ENCODE measurements at places on chromosomes 3 and 15.

GRCh38 chr15:57390583-57390982 is 14.3 kb downstream of the CGNL1 start:
- DNase-seq, result no peak

- DNase-seq, result no peak
These were observed 16.1 kb upstream of the OR5AC2 start for GRCh38 chr3:98070840-98071239.

- no peak for DNase-seq
These were observed 197.4 kb upstream of the DPH6 start for GRCh38 chr15:35743321-35743720.

- DNase-seq, result no peak
These were observed 61.4 kb upstream of the COL8A1 start for GRCh38 chr3:99576904-99577559.

DNA sequence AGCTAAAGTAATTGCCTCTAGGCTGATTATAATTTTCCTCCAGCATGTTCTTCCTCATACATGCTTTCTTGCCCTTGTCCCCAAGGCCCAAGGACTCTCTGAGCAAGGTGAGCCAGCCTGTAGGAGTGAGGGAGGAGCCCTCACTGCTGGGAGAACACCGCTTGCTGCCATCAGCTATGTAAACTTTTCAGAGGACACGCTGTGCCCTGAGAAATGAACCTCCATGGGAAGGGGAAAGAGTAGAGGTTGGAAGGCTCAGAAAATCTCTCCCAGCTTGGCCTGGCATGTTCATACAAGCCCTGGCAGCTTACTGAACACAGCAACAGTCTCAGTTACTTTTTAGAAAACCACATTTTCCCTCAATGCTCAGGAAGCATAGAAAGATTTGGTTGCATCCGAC is 103.0 kb upstream of the SLC24A5 start:
- no peak for DNase-seq

- DNase-seq, result no peak
These were observed 131.5 kb downstream of the FNDC3B start for GRCh38 chr3:172170841-172171240.
